ENCODE measurements at places on chromosomes 13 and 19.

DNA sequence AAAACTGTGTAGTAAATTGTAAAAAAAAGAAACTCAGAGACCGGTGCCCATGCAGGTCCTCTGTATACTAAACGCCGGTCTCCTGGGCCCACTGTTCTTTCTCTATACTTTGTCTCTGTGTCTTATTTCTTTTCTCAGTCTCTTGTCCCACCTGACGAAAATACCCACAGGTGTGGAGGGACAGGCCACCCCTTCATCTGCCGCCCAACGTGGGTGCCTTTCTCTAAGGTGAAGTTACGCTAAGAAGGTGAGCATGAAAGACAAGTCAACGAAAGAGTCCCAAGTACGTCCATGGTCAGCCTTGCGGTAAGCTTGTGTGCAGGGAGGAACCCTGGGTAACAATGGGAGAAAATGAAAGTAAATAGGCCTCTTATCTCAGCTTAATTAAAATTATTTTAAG, 48.0 kb upstream of the WASF3 start:
- no peak for DNase-seq

- DNase-seq: no peak
Measured at GRCh38 chr19:3982701-3983541, 2.3 kb downstream of the EEF2 start.

DNA sequence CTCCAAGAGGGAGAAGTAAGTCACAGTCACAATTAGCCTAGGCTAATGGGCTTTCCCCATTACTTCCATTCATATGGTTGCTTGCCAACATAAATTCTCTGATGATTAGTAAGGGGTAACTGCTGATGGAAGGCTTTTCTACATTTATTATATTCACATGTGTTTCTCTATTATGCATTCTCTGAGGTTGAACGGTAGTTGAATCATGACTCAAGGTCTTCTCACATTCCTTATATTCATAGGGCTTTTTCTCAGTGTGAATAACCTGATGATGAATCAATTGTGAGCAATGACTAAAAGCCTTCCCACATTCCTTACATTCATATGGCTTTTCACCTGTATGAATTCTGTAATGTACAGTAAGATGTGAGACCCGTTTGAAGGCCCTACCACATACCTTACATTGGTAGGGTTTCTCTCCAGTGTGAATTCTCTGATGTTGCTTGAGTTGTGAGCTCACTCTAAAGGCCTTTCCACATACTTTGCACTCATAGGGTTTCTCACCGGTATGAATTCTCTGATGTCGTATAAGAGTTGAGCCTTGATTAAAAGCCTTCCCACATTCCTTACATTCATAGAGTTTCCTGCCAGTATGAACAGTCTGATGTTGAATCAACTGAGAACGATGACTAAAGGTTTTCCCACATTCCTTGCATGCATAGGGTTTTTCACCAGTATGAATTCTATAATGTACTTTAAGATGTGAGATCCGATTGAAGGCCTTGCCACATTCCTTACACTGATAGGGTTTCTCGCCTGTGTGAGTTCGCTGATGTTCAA, 9.3 kb downstream of the ZNF582 start:
- DNase-seq: no peak

GRCh38 chr19:10419646-10420443, 493 bp upstream of the PDE4A start:
- DNase-seq: no peak

- DNase-seq: no peak
Measured at GRCh38 chr19:19406878-19407632, 1.6 kb downstream of the GATAD2A start.

DNA sequence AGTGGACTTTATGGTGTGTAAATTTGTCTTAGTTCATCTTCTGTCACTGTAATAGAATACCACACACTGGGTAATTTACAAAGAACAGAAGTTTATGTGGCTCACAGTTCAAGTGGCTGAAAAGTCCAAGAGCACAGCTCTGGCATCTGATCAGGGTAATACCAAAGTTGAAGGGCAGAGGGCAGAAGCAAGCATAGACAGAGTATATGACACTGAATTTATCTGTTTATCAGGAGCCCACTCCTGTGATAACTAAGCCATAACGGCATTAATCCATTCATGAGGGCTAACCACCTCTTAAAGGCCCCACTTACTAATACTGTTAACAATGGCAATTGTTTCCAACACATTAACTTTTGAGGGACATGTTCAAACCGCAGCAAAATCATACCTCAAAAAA, 4.0 kb upstream of the RFXAP start:
- no peak for DNase-seq
